WTC11 (cell line): ENCODE measurements at places on chromosomes 3 and 15.
A peak's percentile ranks its signal among the peaks of the same experiment; 100 is the strongest.

GRCh38 chr3:132469326-132469725 lies 52.0 kb downstream of the DNAJC13 start:
- no peak for DNase-seq

DNA sequence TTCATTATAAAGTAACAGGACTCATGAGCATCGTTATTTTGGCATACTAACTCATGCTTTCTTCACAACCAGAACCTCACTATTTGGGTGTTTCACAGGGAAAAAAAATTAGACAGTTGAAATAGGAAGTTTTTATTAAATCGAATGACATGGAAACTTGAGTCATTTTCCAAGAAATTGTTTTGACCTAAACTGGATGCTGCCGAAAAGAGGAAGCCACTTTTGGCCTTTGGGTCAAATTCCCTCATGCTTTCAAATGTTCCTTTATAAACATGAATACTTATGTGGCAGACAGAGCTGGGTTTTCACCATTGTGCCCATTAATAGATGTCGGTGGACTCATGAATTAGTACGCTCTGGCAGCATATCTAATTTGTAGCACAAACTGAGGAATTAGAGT lies 224.9 kb downstream of the MCTP2 start:
- DNase-seq, result no peak

GRCh38 chr3:52783211-52783555 lies 5.8 kb downstream of the ITIH1 start:
- DNase-seq, result peak; percentile 4

GRCh38 chr3:105365391-105366325 lies 1.1 kb upstream of the ALCAM start:
- peak; percentile 7 for DNase-seq
